ENCODE measurements at places on chromosomes 16 and 17.
A peak's percentile ranks its signal among the peaks of the same experiment; 100 is the strongest.

GRCh38 chr17:40859536-40859935 is 7.5 kb downstream of the KRT12 start:
- DNase-seq, result no peak

DNA sequence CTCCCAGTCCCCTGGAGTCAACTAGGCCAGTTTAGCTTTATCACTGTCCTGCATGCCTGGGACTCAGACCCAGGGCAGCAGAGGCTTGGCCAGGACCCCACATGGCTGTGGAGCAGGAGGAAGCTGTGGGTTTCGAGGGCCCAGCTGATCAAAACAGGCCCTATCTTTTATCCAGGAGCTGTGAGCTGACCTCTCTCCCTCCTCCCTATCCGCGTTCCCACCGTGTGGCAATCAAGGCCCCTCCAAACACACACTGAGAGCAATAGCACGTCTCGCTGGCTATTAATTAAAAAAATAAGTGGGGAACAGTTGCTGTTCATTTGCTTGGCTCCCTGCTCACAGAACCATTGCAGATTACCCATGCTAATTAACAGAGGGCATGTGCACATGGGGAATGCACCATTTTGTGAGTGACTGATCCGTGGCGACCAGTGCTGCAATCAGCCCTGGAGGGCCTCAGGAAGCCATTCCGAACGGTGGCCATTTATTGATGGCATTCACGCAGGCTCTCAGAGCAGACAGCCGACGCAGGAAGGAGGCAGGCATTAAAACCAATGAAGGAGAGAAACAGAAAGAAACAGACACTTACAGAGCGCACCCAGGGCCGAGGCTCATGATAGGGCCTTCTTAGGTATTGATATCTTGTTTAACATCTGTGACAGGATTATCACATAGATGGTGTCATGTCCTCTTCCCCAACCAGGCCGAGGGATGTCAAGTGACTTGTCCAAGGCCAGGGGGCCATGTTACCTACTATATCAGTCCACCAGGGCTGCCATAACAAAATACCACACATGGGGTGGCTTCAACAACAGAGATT is 157.1 kb downstream of the KATNIP start:
- no peak for DNase-seq

GRCh38 chr17:75625813-75626486 is 7.3 kb upstream of the SMIM5 start:
- DNase-seq, result no peak

DNA sequence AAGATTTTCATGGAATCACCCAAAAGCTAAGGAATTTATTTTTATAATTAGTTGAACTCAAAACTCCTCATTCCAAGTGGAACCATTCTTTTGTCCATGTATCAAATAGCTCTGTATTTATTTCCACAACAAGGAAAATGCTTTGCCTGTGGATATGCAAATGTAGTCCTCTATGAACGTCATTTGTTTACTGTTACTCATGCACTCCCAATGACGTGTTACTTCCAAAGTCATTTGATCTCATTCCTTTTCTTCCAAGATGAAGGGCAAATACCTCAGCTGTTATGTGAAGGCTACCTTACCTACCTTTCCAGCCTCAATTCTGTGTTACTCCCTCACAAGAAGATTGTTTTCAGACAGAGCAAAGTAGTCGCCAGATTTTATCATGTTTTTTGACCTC is 83.7 kb downstream of the ITFG1 start:
- no peak for DNase-seq

DNA sequence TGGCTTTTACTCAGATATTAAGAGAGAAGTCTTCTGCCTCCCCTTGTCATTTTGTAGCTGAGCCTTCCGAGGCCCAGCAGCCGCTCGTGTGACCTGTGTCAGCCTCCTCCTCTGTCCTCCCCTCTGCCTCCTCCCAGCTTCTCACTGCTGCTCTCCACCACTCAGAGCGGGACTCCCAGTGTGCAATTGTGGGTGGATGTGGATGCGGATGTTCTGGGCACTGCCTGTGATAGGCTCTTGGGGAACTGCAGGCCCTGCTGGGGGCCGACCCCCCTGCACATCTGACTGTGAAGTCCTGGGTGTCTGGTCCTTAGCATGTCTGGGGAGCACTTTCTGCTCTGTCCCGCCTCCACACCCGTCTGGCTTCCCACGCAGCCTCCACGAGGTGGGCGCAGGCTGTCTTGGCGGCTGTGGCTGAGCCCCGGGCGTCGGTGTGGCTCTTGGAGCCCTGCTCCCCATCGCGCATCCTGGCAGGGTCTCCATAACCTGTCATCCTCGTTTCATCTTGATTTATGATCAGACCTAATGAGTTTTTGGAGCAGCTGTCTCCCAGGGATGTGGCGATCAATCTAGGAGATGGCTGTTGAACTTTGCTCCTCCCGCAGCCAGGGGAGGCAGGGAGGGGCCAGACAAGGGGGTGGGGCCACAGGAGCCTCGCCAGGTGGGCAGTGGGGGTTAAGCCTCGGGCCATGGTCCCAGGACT is 28.1 kb downstream of the GRIN2C start:
- DNase-seq, result no peak

DNA sequence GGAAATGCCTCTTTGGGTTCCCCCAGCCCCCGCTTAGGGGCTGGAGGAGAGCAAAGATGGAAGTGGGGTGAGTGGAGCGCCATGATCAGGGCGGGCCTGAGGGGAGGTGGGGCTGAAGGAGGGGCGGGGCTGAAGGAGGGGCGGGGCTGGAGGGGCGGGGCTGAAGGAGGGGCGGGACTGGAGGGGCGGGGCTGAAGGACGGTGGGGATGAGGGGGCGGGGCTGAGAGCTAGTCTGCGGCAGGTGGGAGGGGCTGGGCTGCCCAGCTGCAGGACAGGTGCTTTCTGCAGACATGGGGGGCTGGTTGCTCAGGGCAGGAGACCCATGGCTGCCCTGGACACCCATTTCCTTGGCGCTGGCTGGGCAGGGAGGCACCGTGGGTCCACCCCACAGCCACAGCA is 39.1 kb upstream of the PABPN1L start:
- DNase-seq, result no peak

GRCh38 chr17:51052235-51052634 is 68.4 kb downstream of the SPAG9 start:
- DNase-seq, result no peak

GRCh38 chr17:57296231-57296630 is 39.9 kb downstream of the MSI2 start:
- no peak for DNase-seq

DNA sequence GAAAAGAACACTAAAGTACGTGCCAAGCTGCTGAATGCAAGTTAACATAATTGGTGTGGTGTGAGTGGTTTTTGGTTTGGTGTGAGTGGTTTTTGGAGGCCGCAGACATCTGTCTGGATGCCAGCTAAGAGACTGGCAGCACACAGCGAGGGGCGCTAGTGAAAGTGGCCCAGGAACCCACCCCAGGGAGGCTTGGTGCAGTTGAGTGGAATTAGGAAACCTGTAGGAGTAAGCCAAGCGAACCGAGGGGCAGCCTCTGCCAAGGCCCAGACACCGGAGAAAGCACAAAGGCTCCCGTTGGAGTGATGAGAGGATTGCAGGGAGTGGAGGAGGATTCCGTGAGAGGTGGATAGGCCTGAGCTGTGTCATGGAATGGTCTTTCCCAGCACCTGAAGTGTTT is 24.6 kb upstream of the SLC5A11 start:
- no peak for DNase-seq

DNA sequence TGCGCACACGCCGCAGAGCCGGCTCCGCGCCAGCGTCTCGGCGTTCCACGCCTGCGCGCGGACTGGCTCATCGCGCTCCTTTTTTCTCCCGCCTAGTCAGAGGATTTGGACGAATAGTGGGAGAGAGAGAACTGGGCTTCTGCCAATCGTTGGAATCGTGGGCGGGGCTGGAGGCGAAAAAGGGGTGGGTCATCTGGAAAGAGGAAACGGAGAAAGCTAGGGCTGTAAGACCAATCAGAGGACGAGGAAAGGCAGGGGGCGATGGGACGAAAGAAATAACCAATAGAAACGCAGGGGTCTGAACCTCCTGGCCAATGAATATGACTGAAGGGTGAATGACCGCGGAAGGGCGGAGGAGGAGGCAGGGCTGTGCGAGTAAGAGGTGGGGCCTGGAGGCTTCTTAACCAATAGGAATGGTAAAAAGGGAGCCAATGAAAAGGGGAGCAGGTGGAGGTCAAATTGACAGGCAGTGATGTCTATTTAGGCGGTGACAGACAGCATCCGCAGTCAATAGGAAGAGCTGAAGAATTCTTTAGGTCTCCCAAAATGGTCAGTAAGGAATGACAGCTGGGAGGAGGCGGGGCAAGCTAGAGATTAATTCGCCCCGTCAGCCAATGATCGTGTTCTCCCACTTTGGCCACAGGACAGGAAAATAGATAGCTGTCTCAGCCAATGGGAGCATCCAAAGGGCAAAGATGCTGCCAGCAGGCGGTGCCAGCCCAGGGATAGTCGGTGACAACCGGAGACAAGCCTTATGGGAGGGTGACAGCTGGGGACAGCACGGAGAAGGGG is at the start of gene TBC1D10B:
Gene TBC1D10B, minus strand, starts transcription at position 39 of the 792 bp plus-strand sequence. CDS start 311 bp downstream, outside the sequence.
- peak; percentile 100 for DNase-seq

- DNase-seq, result no peak
Observed at GRCh38 chr17:67784364-67785121, 40.8 kb upstream of the BPTF start.

DNA sequence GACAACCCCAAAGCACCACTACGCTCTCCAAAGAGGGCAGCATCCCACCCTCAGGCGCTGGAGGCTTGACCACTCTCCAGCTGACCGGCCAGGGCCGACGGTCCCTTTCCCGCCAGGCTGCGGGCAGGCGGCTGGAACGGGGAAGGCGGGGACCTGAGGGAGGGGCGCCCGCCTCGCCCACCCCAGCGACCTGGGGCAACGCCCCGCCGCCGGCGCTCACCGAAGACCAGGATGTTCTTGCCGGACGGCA is 431 bp downstream of the DYNC1LI2 start:
- DNase-seq, result no peak

- DNase-seq, result no peak
Observed at GRCh38 chr17:69218986-69219385, 9.6 kb downstream of the ABCA10 start.

DNA sequence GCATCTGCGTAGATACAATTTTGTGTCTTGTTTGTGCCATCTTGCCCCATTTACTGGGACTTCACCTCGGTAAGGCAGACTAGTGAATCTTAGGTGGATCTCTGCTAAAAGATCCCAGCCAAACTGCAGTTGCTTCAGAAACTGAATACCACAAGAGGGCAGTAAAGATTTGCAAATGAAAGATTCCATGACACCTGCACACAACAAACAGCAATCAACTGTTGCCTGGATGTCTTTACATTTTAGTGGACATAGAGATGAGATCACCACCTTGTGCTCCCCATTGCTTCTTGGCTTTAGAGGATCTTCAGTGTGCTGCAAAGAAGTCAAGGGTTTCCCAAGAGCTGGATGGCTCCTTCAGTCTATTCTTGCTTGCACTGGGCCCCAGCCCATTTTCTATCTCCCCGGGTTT is 119.2 kb upstream of the CACNG5 start:
- no peak for DNase-seq

DNA sequence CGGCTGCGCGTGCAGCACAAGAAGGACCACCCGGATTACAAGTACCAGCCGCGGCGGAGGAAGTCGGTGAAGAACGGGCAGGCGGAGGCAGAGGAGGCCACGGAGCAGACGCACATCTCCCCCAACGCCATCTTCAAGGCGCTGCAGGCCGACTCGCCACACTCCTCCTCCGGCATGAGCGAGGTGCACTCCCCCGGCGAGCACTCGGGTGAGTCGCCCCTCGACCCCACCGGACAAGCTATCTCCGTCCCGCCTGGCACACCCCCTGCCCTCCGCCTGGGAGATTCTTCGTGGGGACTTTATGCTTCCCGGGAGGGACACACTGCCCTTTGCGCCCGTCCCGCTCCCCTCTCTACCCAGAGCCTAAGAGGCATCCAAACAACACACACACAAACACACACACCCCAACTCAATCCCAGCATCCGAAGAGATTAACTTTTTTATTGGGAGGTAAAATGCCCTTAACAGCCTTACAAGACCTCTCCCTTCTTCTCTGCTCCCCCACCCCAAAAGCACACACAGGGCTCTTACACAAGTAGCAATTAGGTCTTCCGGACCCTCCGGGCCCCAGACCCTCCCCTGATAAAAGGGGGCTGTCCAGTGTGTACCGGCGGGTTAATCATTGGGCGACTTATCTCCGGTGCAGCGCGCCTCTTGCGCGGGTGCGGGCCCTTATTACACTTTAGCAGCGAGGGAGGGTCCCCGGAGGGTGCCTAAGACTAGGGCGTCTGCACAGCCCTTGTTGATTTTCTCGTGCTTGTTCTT is 2.1 kb downstream of the SOX9 start:
- no peak for DNase-seq

- DNase-seq, result no peak
Observed at GRCh38 chr16:57444711-57445110, 2.5 kb downstream of the CIAPIN1 start.

- DNase-seq, result no peak
Observed at GRCh38 chr16:64738321-64738960, 383.4 kb downstream of the CDH11 start.

- no peak for DNase-seq
Observed at GRCh38 chr17:7146115-7146514, 31.5 kb upstream of the ASGR2 start.

GRCh38 chr17:19897090-19897837 is 29.5 kb upstream of the ULK2 start:
- no peak for DNase-seq

GRCh38 chr17:79728908-79729471 is 1.8 kb upstream of the ENPP7 start:
- no peak for DNase-seq

DNA sequence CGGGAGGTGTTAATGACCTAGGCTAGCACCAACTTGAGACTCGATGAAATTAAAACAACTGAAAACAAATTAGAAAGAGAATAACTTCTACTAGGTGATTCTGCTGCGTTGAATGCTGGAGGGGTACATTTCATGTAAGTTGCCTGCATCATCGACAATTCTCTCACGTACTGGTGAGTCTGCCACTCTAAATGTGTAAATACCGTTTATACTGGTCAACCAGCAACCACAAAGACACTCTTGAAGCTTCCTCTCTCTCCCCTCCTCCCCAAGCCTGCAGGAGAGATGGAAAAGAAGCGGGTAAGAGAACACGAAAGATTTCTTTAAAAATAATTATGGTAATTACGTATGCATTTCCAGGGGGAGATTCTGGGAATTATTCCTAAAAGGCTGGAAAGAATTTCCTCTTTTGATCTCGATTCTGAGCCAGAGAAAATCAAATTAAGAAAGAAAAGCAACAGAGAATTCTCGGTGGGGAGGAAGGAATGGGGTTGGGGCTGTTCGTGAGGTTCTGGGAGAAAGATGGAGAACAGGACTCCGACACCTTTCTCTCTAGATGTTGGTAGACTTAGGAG is 68.6 kb upstream of the MRTFB start:
- DNase-seq, result no peak

- DNase-seq, result no peak
Observed at GRCh38 chr17:70091005-70091568, 16.1 kb downstream of the KCNJ16 start.

Data from Panc1 (cell line).